ENCODE measurements at places on chromosomes 16 and 17.

DNA sequence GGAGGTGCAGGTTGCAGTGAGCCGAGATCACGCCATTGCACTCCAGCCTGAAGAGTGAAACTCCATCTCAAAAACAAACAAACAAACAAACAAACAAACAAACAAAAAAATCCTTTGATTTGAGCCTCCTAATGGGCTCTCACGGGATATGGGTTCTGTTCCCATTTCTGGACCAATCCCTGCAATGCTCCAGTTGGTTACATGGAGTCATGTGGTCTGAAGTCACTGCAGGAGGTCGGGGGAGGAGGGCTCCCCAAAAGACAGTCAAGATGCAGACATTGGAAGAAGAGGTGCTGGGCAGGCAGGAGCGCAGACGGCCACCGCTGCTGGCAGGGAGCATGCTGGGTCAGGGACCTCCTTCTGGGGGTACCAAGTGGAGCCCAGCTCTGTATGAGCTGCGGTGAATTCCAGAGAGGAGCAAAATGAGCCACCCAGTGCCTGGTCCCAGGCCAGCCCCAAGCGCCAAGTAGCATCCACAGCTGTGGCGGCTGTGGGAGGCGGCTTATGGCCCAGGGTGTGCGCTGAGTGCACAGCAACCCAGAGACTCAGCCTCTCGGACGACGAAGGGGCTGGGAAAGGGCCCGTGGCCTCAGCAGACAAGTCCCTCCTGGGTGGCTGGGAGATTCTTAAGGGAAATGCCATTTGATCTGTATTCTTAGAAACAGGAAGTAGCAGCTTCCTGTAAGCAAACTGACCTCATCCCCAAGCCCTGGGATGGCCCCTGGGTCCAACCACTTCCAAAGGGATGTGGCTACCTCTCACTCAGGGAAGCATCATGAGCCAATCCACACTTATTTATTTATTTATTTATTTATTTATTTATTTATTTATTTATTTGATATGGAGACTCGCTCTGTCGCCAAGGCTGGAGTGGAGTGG, 19.6 kb upstream of the ATP2A3 start:
- no peak for DNase-seq

GRCh38 chr17:8963647-8964258, 1.8 kb downstream of the PIK3R5 start:
- DNase-seq, result no peak

- DNase-seq, result no peak
Measured at GRCh38 chr16:47873434-47873833, 282.4 kb downstream of the ABCC12 start.

DNA sequence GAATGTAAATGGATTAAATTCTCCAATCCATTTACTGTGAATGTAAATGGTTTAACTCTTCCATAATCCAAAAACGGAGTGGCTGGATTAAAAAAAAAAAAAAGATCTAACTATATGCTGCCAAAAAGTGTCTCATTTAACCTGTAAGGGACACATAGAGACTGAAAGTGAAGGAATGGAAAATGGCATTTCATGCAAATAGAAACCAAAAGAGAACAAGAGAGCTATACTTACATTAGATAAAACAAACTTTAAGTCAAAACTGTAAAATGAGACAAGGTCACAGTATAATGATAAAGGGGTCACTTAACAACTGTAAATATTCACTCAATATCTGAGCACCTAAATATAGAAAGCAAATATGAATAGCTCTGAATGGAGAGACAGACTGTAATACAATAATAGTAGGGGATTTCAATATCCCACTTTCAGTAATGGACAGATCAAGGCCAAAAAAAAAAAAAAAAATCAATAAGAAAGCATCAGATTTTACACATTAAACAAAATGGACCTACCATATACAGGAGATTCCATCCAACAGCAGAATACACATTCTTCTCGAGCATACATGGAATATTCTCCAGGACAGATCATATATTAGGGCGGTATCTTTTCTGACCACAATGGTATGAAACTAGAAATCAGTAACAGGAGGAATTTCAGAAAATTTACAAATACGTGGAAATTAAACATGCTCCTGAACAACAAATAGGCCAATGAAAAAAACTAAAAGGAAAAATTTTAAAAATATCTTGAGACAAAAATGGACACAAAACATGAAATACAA, 36.4 kb downstream of the CDR2 start:
- DNase-seq, result no peak

GRCh38 chr17:64252831-64253230, 10.2 kb downstream of the TEX2 start:
- DNase-seq, result no peak

DNA sequence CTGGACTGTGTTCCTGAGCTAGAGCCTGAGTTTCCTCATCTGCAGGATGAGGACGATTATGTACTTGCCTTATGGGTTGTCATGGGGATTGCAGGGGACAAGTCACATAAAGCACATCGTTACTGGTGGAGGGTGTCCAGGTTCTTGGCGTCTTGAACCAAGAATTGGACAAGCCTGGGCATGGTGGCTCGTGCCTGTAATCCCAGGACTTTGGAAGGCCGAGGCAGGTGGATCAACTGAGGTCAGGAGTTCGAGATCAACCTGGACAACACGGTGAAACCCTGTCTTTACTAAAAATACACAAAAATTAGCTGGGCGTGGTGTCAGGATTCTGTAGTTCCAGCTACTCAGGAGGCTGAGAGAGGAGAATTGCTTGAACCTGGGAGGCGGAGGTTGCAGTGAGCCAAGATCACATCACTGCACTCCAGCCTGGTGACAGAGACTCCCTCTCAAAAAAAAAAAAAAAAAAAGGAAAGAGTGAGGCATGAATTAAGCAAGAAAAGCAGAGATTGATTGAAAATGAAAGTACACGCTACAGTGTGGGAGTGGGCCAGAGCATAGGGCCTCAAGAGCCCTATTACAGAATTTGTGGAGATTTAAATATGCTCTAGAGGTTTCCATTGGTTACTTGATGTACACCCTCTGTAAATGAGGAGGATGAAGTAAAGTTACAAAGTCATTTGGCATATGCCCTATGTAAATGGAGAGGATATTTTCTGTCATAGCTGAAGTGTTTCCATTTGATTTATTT, 30.7 kb downstream of the ADGRG5 start:
- DNase-seq, result no peak
